NCI-H446 (cell line): ENCODE measurements at places on chromosomes 7 and 10.

- no peak for DNase-seq
Observed at GRCh38 chr10:125166658-125167057, 6.3 kb upstream of the CTBP2 start.

GRCh38 chr10:18545621-18546305 lies 105.6 kb downstream of the NSUN6 start:
- no peak for DNase-seq

- no peak for DNase-seq
Observed at GRCh38 chr10:105840288-105840770, 1199.2 kb downstream of the SORCS3 start.

DNA sequence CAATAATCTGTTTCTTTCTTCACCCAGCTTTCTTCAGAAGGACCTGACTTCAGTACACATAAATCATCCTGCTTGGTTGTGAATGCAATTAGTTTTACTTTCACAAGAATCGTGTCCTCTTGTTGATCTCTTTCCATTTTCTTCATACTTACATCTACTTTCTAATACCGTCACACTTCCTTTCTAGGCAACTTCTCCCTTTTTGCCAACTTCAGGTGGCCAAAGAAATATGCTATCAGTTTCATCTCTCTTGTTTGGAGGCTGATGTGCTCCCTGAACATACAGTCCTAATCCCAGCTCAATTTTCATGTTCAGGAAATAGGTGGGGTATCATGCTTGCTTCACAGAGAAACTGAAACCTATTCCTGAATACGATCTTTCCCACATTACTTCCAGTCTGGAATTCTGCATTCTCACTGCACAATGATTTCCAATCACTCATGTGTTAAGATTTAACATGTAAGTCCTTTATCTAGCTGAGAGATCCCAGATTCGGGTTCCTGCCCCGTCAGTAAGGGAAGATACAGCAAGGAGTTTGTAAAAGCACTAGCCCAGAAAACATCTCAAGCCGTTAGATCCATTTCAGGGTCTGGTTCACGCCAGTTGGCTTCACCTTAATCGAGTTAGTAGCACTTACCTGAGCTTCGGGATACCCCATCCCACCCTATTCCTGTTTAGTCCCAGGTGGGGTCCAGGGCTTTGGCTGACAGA lies 994 bp downstream of the SLC25A28 start:
- DNase-seq: no peak

DNA sequence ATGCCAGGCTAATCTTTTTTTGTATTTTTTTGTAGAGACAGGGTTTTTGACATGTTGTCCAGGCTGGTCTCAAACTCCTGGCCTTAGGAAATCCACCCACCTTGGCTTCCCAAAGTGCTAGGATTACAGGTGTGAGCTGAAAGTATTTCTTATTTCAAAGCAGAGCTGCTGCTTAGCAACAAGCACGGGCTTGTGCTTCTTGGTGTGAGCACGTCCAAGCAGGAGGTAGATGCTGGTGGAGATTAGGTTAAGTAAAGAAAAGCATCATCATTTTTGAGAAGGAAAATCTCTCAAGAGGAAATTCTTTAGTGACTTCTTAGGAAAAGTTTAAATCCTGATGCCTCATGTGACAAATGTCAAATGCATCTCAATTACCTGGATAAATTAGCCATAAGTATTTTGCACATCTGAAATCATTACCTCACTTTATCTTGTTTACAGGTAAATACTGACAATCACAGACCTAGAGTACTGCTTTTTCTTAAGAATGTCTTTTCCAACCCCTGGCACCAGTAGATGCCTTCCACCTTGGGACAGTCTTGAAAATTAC lies 431.8 kb upstream of the FZD8 start:
- DNase-seq: no peak

- no peak for DNase-seq
Observed at GRCh38 chr7:72504061-72504706, 92.0 kb upstream of the CALN1 start.

- DNase-seq: no peak
Observed at GRCh38 chr7:95540366-95540765, 54.6 kb downstream of the ASB4 start.

DNA sequence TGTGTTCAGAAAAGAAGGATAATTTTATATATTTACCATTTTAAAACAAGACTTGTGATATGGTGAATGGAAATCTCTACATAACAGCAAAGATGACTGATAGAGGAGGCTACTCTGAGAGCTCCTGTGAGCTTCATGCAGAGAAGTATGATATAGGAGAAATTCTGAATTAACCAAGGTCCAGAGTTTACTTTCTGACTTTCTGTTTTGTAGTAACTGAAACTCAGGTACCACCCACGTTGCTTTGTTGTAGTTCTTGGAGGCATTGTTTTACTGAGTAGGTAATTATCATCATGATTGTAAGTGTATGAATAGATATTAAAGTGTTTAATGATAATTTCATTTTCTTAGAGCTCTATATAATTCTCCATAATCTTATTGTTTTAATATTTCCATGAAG lies 18.0 kb upstream of the SFR1 start:
- DNase-seq: no peak

DNA sequence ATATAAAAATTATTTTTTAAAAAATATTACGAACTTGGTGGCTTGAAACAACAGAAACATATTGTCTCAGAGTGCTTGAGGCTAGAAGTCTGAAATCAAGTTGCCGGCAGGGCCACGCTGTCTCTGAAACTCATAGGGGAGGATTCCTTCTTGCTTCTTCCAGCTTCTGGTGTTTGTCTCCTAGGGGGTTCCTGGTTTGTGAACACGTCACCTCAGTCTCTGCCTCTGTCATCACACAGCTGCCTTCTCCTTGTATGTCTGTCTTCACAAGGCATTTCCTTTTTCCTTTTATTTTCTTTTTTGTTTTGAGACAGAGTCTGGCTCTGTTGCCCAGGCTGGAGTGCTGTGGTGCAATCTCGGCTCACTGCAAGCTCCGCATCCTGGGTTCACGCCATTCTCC lies 12.7 kb upstream of the SNX8 start:
- DNase-seq: no peak

DNA sequence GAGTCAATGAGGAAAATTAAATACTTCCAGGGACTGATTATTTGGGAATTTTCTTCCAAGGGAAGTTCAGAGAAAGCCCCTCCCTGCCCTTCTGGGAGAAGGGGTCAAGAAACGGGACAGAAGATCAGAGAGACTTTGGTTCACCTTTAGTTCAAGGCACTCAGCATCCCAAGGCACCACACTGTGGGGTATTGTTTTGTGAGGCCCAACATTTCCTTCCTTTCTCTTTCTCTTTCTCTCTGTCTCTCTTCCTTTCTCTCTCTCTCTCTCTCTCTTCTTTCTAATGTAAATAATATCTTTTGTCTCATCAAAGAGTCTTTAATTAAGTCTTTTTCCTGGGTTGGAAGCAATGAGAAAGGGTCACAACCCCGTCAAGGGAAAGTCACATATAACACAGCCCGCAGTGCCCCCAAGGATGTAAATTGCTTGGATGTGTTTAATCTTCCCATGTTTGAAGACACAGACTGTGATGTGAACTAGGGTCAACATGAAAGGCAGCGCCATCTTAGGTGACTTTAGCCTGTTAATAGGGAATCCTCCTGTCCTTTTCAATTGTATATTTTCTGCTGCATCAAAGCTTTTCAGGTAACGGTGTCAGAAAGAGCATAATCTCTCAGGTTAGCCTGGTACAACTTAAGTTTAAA lies 983.3 kb upstream of the C7orf33 start:
- DNase-seq: no peak

DNA sequence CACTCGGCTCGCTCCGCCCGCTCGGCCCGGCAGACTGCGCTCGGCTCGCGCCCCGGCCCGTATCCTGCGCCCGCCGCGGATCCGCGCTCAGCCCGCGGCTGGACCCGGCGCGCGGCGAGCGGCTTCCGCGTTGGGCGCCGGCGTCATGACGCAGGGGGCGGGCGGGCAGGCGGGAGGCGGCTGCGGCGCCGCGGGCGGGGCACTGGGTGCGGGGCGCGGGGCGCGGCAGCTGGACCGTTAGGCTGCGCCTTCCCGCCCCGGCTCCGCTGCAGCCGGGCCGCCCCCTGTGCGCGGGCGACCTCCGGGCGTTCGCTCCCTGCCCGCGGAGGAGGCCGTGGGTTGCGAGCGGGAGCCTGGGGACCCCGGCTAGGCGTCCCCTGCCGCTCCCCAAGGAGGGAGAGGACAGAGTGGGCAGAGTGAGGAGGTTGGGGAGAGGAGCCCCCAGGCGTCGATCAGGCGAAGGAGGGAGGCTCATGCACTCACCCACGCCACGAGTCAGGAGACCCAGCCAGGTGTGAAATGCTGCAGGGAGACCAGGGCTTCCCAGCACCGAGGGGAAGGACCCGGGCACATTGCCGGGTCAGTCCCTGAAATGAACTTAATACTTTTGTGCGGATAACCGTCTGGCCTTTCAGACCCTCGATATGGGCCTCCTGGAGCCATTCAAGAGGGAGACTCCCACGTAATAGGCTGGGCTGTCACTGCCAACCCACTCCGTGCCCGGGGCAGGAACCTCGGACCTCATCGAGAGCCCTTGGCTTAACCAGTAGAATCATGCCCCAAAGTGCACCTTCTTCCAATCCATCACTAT lies at the start of gene PIP4K2A:
Gene PIP4K2A (minus strand): TSS at position 100 of the 811 bp plus-strand sequence. CDS start 252 bp downstream, outside the sequence.
- DNase-seq: peak; percentile 80

DNA sequence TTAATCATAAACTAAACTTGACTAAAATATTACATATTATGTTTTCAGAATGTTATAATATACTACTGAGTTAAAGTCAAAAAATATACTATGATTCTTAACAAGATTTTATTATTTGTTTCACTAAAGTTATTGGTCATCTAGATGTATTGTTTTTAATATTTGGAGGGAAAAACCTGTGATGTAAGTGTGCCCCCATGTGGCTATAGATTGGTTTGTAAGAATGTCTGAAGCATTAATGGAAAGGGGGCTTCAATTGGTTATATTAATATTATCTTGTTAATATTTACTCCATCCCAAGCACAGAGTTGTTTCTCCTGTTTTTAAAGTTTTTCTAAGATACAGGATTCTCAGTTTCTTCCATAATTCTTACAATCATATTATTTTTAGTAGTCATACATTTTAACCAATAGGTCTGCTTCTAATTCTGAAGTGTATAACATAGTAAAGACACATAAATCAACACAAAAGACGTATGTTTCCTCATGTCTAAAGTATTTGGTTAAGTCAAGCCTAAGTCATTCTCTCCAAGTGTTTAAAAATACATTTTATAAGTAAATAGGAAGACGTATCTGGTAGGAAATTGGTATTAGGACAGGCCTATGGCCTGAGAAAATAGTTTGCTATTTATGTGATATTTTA lies 58.0 kb downstream of the GNAT3 start:
- DNase-seq: peak; percentile 6

- DNase-seq: peak; percentile 84
Observed at GRCh38 chr7:11607686-11608085, 224.3 kb downstream of the THSD7A start.

DNA sequence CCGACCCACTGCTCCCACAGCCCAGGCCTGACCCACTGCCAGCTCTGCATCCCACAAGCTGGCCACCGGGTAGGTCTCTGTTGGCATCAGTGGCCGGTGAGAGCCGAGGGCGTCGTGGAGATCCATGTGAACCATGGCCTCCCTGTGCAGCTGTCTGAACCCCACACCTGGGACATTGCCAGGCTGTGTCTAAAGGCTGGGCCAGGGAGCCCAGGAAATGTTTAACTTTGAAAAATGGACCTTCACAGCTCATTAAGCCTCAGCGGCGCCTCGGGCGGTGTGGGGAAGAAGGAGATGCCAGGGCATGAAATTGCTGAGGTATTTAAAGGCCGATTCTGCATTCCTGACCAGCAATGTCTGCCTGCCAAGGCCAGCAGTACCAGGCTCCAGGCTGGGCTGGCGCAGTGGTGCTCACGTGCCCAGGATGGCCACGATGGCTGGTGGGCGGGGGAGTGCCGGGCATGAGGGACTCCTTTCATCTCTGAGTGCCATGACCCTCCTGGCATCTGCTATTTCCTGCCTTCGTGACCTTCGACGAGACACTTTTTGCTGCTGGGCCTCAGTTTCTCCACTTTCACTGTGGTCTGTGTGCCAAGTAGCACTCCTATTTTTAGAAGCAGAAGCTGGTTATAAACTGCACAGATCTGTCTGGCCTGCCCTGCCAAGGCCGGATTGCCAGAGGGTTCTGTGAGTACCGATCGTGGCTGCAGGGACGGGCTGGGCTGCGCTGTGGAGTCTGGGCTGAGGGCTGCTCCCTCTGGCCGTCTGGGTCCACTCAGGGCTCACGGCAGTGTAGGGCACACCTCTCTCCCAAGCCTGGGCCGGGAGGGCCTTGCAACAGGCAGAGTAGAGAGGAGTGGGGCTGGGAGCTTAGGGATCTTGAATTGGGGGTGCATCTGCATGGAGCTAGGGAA lies 21.8 kb downstream of the ELFN1 start:
- no peak for DNase-seq

DNA sequence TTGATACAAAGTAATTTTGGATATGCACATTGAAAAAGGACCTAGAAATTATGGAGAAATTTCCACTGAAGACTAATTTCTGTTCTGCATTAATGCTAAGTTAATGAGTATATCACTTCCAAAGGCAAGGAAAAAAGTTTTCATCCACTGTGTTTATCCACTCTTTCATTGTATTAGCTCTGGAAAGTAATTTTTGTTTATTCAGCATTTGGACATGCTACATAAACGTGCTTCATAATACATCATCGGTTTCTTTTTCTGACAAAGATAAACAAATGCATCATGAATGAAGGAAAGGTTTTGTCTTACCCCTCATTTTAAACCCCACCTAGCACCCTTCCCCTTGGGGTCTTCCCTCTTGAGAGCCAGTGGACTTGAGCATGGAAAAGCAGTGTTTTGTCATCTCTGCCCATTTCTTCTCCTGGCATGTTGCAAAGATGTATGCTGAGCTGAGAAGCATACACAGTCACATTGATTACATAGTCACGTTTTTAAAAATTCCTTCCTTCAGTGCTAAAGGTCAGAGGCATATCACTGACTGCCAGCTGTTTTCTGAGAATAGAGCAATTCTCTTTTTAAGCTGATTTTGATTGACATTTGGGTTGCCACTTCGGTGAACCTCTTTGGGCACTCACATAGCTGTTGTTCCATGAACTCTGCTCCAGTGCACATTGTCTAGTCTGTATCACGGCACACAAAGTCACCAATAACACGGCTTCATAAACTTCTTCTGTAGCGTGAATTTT lies 65.9 kb upstream of the C7orf33 start:
- no peak for DNase-seq

DNA sequence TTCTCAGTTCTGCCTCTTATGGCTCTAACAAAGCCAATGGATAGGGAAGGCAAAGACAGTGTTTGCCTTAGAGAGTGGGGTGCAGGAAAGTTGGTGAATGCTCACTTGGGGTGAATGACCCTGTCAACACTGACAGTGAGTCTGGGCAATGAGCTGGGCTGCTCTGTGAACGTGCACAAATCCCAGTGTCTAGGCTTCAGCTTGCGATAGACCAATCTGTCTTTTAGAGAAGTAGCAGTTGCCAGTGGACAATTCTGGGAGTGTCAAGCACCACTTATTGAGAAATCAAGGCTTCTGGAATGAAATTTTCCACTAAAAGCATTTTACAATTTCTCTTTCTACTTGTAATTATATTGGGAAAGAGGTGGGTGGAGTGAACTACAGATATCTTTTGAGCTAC lies 141.4 kb downstream of the HERPUD2 start:
- no peak for DNase-seq
